ENCODE measurements at places on chromosomes 2 and 18.

DNA sequence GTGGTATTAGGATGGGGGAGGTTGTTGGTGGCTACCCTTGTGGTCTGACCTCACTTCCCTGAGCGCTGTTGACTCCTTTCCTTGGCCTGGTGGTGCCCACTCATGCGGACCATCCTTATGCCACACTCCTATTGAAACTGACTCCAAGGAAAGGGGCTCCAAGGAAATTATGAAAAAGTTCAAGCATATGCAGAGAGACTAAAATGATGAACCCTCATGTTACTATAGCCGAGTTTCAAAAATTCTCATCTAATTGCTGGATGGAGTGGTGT lies 96.2 kb upstream of the STPG4 start:
- no peak for DNase-seq

DNA sequence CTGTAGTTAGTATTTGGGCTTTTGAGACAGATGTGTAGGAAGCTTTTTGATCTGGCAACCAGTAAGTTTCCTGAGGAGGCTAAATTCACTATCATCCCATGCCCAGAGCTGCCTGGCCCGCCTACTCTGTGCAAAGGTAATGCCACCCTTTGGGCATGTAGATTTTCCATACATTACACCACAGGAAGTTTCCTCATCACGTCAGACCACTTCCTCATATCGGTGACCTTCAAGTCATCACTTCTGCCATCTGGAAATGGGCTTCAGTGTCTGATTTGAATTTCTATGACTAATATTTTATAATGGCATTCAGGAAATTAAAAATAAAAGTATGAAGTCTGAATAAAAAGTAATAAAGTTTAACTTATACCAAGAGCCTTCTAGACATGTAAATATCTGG lies 825.4 kb downstream of the DCDC2C start:
- no peak for DNase-seq

- peak; percentile 92 for DNase-seq
Measured at GRCh38 chr2:218892693-218893348, 12.2 kb downstream of the WNT10A start.

- DNase-seq: no peak
Measured at GRCh38 chr2:71888751-71889445, 258.8 kb downstream of the CYP26B1 start.

- peak; percentile 86 for DNase-seq
Measured at GRCh38 chr2:28810384-28811285, at the start of gene SPDYA. SPDYA (plus strand) TSS chr2:28810834; CDS start chr2:28816015, 5,181 bp downstream.

- no peak for DNase-seq
Measured at GRCh38 chr2:39007875-39008504, 112.9 kb downstream of the SOS1 start.

DNA sequence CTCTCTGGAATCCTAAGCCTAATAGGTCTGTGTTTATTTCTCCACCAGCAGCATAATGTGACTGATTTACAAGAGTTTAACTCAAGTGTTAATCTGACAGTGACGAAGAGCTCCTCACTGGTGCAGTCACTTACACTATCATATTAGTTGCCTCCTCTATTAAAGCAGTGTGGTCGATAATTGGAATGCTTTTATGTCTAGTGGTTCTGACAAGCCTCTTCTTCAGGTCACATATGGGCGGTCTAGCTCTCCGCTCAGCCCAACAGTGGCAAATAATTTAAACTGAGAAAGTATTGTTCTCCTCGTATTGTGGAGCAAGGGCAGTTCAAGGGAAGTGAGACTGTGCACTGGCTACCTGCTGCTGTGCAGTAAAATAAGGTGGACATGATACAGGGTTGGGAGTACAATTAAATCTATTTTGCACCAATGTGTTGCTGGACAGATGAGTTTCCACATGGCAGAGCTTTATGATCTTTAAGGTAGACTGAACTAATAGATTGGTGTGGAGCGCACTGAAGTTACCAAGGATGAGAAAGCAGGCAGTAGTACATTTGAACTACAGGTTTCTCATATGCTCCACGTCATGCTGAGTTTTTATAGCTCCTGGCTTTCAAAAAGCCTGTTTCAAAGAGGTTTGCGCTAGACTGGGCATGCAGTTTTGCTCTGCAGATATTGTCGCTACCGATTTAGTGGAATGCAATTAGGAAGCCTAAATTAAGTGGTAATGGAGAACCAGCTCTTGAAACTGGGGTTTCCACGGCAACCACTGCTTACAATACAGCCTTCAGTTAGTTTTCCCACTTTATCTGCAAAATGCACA lies 151.7 kb upstream of the POU3F3 start:
- no peak for DNase-seq

DNA sequence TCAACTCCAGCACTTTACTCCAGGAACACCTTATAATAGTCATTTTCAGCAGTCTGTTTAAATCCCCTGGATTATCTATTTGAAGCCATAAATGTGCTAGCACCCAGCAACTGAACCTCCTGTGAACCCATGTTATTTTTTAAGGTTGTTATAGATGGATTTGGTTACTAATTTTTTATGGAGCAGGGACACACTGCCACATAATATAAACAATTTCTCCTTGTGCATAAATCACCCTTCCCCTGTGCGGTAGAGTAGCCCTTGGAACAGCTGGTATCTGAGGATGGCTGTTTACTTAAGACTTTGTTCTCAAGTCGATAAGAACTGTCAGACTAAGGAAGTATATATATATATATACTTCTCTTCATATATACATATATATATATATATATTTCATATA lies 367.4 kb downstream of the EPHA4 start:
- no peak for DNase-seq

GRCh38 chr2:207291625-207292252 lies 126.0 kb upstream of the KLF7 start:
- no peak for DNase-seq

DNA sequence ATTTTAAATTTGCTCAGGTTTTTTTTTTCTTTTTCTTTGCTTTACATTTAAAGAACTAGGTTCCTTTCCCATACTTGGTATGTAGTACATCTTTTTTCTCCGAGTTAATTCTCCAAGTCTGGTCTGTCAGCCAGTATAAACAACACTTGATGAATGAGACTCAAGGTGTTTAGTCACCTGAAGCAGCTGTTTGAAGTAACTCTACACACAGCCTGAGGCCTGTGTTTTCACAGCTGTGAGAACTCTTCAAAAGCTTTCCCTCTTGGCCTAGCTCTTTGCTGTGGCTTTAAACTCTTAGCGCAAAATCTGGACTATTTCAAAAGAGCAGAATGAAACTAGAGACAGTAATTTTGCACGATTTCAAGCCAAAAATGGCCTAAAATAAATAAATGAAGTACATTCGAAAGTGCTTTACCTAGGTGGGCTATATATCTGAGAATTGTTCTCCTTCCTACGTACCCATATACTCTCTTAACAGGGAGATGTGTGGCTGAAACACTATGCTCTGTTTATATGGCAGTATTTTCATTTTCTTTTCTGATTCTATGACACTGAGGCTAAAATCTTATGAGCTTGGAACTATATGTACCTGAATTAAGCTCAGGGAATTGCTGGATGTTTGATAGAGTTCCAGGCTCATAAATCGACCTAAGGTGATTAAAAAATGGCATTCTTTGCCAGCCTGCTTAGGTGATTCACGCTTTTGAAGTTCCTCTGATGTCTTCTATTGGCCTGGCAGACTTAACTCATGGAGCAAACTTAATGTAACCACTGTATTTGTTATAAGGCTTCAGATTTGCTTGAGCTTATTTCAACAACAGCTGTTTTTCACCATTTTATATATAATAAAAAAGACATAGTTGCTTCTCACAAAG lies 1044.1 kb upstream of the ZEB2 start:
- no peak for DNase-seq

- DNase-seq: no peak
Measured at GRCh38 chr2:26355038-26355995, 8.7 kb upstream of the ADGRF3 start.

- DNase-seq: peak; percentile 24
Measured at GRCh38 chr2:60560734-60561644, 7.5 kb upstream of the BCL11A start.

DNA sequence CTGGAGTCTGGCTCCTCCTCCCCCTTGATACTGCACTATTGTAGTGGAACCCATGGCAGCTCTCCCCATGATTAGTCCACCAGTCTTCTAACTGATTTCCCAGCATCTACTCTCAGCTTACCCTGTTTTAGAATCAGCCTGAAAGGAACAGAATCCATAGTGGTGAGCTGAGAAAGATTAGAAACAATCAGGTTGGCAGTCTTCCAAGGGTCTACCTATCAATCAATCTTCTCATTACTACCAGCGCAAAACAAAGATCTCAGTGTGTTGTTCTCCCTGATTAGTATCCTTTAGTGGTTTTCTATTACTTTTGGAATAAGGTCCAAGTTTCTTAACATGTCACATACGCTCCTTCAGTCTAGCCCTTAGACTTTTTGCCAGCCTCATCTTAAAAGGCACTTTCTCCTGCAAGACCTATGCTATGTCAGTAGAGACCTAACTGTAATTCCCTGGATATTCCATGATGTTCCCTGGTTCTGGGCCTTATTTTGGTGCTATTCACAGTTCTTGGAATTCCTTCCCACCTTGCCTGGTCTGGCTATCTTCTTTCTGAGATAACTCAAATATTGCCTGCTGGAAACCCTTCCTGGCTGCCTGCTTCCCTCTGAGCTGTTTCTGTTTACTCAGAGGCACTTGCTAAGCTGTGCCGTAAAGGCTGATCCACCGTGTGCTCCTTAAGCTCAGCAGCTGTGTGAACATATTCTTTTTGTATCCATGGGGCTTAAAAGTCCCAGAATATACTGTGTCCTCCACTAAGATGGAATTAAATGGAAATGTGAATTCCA lies 32.6 kb downstream of the LAMA3 start:
- no peak for DNase-seq

- DNase-seq: no peak
Measured at GRCh38 chr2:121363632-121364420, 78.8 kb upstream of the TFCP2L1 start.

GRCh38 chr2:44351088-44351487 lies 10.2 kb downstream of the PREPL start:
- DNase-seq: no peak

GRCh38 chr2:149329489-149330126 lies 779 bp upstream of the LYPD6 start:
- DNase-seq: no peak

- no peak for DNase-seq
Measured at GRCh38 chr2:11955314-11955713, 208.9 kb downstream of the LPIN1 start.

DNA sequence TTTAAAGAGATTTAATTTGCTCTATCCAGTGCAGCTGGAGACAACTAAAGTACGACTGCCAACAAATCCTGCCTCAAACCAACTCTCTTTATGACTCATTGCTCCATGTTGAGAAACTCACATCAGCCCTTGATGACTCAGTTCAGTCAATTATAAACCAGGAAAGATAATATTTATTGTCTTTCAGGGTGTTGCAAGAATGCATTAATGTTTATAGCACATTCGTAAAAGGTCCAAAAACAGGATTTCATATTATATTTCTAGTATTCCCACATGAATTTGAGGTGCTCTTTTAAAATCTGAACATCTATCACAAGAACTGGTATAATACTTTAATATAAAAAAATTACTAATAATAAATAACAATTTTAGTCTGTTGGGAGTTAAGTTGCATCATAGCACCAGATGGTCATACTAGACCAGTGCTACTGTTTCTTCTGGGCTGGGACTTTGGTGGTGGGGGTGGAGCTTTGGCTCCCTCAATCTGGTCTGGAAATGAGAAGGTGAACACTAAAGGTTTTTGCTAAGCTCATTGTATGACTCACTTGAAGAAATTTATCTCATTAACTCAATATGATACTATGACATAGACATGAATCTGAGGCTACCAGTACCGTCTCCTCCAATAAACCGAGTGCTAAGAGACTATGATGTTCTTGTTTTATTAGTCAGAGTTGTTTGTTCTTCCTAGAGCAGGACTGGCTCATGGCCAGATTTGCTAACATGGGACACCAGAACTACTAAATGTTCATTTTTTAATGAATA lies 26.6 kb upstream of the MAP3K20 start:
- no peak for DNase-seq

DNA sequence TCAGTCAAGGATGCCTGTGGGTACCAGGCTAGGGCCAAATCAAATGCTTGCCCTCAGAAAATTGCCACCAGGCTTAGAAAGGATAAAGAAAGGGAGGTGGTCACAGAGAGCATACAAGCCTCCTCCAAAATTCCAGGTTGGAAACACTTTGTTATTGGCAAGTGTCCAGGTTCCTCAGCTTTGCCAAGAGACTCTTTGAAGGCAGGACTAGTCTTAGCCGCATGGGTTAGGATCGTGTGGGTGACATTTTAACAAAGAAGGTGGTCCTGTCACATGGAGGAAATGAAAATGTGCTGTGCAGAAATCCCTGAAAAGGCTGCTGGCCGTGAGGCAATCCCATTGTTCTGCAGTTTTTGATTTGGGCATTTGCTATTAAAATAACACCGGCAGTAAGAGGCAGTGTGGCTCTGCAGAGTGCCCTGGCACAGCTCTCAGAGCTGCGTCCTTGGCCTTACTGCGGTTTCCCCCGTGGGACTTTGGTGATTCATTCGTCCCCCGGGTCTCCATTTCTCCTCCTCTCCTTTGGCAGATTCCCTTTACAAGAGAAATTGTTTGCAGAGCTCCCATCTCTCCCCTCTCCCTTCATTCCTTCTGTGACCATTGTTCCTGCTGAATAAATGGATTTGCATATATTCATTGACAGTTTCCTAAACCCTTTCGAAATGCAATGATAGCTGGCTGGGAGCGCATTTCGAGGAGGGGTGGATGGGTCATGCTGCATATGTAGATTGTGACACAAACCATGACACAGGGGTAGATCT lies 187.3 kb downstream of the VAPA start:
- no peak for DNase-seq

- no peak for DNase-seq
Measured at GRCh38 chr2:47056868-47057686, 98.0 kb downstream of the STPG4 start.

GRCh38 chr2:160516547-160517365 lies 23.1 kb upstream of the RBMS1 start:
- no peak for DNase-seq

- DNase-seq: no peak
Measured at GRCh38 chr2:103183061-103183460, 421.2 kb downstream of the TMEM182 start.

GRCh38 chr2:220269367-220269766 lies 641.9 kb downstream of the SLC4A3 start:
- DNase-seq: no peak

DNA sequence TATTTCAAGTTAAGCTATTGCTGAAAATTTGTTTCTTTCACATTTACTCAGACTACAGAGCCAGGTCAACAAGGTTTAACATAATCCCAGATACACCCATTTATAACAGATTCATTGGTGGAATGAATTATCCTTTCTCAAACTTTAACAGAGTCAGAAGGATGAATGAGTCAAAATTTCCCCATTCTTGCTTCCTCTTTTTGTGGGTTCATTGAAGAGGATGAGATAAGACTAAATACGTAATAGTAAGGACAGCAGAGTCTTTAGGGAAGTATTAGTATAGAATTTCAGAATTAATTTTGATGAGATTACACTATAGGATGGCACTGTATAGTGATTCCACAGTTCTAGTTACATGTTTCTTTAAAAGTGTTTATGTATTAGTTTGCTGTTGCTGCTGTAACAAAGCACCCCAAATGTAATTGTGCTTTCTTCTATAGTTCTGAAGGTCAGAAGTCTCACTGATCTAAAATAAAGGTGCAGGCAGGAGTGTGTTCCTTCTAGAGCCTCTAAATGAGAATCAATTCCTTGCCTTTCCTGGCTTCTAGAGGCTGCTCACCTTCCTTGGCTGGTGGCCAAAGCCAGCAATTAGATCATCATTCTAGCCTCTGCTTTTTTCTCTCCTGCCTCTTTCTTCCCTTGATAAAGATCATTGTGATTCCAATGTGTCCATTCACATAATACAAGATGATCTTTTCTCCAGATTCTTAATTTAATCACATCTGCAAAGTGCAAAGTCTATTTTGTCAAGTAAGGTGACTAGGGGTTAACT lies 309.3 kb upstream of the PIK3C3 start:
- no peak for DNase-seq

- no peak for DNase-seq
Measured at GRCh38 chr2:46847185-46847710, 68.4 kb downstream of the MCFD2 start.

Measured in immature natural killer cell (primary cell).